ENCODE measurements at places on chromosomes 5 and 9.

- DNase-seq = no peak
Observed at GRCh38 chr9:78775696-78776295, 478.9 kb downstream of the PSAT1 start.

DNA sequence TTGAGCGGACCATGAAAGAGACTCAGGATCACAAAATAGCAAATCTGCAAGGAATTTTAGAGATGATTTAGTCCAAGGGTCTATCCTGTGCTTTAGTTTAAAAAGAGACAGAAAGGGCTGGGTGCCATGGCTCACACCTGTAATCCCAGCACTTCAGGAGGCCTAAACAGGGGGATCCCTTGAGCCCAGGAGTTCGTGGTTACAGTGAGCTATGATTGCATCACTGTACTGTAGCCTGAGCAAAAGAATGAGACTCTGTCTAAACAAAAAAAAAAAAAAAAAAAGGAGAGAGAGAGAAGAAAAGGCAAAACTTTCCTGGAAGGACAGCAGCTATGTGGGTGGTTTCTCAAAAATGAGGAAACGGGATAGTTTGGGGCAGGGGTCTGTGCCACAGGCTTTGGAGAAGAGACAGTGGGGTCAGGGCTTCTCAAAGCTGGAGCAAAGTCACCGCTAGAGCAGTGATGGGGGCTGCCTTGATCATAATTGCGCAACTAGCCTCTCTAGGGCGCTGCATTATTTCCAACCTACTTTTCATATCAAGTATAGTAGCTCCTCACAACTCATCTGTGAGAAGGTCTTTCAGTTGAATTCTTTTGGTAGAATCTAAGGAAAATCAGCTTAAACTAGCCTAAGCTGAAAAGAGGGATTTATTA is 8.5 kb upstream of the ANKH start:
- DNase-seq = peak; percentile 39

- DNase-seq = peak; percentile 85
Observed at GRCh38 chr5:172123269-172123692, 64.7 kb downstream of the STK10 start.

GRCh38 chr9:38250279-38251035 is 142.0 kb upstream of the ALDH1B1 start:
- DNase-seq = no peak

GRCh38 chr9:37151812-37152211 is 31.4 kb downstream of the ZCCHC7 start:
- DNase-seq = no peak

GRCh38 chr9:12980085-12980851 is 205.4 kb downstream of the LURAP1L start:
- no peak for DNase-seq

GRCh38 chr9:119441338-119441737 is 72.1 kb upstream of the BRINP1 start:
- DNase-seq = no peak
